ENCODE measurements at places on chromosomes 7 and 10. TPM values are rescaled to one million over a fixed set of nuclear protein-coding genes. Genes with fewer than 3 reads are reported as not detected.

- H3K4me3 ChIP-seq = no peak overlapping the region
- DNase-seq = no peak
- peaks cover 39% of the 10 kb centered on the region for H3K27me3 ChIP-seq
- no peaks in the 10 kb centered on the region for H3K36me3 ChIP-seq
Measured at GRCh38 chr7:26556061-26556881, 264.6 kb downstream of the SNX10 start.

DNA sequence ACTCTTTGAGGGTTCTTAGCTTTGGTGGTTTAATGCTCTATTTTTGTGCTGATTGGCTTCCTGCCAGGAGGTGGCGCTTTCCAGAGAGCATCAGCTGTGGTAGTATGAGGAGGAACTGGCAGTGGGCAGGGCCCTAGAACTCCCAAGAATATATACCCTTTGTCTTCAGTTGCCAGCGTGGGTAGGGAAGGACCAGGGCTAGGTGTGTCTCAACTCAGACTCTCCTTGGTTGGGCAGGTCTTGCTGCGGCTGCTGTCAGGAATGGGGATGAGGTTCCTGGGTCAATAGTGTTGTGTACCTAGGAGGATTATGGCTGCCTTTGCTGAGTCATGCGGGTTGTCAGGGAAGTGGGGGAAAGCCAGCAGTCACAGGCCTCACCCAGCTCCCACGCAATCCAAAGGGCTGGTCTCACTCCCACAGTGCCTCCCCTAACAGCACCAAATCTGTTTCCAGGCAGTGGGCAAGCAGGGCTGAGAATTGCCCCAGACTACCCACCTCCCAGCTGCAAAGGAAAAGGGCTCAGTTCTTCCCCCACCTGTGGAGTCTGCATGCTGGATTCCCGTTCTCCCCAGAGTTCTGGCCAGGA lies 191.5 kb downstream of the PHTF2 start:
- H3K36me3 ChIP-seq = no peaks in the 10 kb centered on the region
- peak; percentile 43 for DNase-seq
- H3K27me3 ChIP-seq = no peaks in the 10 kb centered on the region

DNA sequence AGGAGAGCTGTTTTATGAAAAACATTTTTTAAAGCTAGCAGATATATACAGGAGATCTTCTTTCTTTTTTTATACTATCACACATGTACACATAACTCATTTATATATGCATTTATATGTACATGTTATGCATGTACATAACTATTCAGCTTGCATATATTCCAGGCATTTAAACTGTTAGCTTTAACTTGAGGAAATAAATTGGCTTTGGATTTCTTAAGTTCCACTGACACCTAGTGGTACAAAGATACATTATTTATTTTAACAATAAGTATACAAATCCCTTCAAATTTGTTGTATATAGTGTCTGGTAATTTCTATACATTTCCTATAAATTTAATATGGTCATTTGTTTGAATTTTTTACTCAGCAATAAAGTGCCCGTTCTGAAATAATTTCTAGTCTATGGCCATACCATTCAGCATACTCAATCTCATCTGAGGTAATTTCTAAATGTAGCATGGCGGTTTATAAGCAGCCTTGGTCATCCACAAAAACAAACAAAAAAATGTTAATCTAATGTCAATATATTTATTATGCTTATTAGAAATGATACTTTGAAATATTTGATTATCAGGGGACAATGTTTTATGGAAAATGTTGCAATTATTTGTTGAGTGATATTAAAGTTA lies 11.6 kb downstream of the ZDHHC6 start:
- H3K27me3 ChIP-seq = no peaks in the 10 kb centered on the region
- DNase-seq = peak; percentile 60
- peaks cover 41% of the 10 kb centered on the region for H3K36me3 ChIP-seq
- H3K4me1 ChIP-seq = no peaks in the 10 kb centered on the region
- H3K4me3 ChIP-seq = no peak overlapping the region

DNA sequence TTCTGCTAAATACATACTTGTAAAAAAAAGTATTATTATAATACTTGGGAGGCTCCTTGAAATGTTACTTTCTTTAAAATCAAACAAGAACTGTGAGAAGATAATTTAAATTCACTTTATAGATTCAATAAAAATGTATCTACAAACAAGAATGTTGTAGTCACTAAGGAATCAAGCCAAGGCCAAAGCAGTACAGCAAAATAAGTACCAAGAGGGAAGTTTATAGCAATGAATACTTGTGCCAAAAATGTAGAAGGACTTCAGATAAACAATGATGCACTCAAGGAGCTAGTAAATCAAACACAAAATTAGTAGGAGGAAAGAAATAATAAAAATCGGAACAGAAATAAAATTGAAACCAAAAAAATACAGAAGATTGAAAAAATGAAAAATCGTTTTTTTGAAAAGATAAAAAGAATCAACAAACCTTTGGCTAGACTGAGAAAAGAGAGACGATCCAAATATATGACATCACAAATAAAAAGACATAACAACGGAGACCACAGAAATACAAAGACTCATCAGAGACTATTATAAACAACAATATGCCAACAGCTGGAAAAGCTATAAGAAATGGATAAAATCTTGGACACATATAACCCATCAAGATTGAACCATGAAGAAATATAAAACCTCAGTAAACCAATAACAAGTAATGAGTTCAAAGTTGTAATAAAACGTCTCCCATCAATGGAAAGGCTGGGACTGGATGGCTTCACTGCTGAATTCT lies 286.0 kb upstream of the TMEM229A start:
- no peaks in the 10 kb centered on the region for H3K36me3 ChIP-seq
- H3K27me3 ChIP-seq = no peaks in the 10 kb centered on the region

DNA sequence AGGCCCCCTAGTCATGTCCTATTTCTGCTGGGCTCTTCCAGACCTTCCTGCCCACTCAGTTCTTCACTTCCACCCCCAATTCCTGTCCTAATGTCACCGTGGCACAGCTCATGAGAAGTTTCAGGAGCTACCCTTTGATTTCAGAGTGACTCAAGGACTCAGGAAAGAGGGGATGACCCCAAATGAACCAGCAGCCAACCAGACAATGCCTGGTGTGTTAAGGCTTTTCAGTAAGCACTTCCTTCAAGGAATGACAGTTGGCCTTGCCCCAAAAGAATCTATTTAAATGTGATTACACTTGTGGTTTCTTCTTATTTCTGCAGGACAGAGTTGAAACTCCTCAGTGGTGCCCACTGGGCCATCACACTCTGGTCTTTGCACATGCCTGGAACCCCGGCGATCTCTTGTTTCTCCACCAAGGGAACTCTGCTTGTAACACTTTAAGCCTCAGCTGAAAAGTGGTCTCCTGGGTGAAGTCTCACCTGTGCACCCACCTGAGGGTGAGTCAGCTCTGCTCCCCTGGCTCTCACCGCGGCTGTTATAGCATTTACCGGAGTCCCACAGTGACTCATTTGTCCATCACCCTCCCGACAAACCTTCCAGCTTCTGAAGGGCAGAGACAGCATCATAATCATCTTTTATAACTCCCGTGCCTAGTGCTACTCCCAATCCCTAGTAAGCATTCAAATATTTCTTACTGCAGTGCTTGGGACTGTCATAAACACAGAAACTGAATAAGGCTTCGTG lies 123.0 kb upstream of the SVIL start:
- DNase-seq = peak; percentile 37
- H3K27ac ChIP-seq = no peak overlapping the region
- no peaks in the 10 kb centered on the region for H3K36me3 ChIP-seq
- no peak overlapping the region for H3K4me3 ChIP-seq
- no peaks in the 10 kb centered on the region for H3K4me1 ChIP-seq

GRCh38 chr10:101256387-101256786 lies 27.1 kb upstream of the LBX1 start:
- no peaks in the 10 kb centered on the region for H3K4me1 ChIP-seq
- no peak for DNase-seq
- H3K27ac ChIP-seq = no peak overlapping the region
- peaks cover 6% of the 10 kb centered on the region for H3K27me3 ChIP-seq

GRCh38 chr7:3063016-3063753 lies 19.5 kb upstream of the CARD11 start:
- H3K4me1 ChIP-seq = no peaks in the 10 kb centered on the region
- H3K36me3 ChIP-seq = no peaks in the 10 kb centered on the region
- H3K27ac ChIP-seq = no peak overlapping the region
- no peak for DNase-seq
- H3K4me3 ChIP-seq = no peak overlapping the region

DNA sequence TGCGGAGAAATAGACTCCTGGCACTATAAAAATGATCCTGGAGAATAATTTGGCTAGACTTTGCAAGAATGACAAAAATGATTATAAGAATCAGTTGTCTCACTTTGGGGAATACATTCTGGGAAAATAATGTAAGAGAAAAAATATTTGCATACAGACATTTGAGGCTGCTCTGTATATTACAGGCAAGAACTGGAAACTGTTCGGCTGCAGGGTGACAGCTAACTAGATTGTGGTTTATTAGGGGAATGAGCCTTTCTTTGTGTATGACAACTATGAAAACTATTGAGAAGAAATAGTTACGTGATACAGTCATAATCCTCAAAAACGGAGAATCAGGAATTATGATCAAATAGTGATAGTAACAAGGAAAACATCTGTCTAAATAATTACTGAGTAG lies 8.6 kb downstream of the TRIM56 start:
- H3K36me3 ChIP-seq = no peaks in the 10 kb centered on the region
- no peak for DNase-seq
- H3K27ac ChIP-seq = no peak overlapping the region

GRCh38 chr10:82943142-82943541 lies 1068.1 kb downstream of the NRG3 start:
- H3K4me3 ChIP-seq = no peak overlapping the region
- H3K27ac ChIP-seq = no peak overlapping the region
- no peaks in the 10 kb centered on the region for H3K4me1 ChIP-seq
- no peaks in the 10 kb centered on the region for H3K36me3 ChIP-seq
- no peak for DNase-seq

- no peak overlapping the region for H3K27ac ChIP-seq
- H3K27me3 ChIP-seq = no peaks in the 10 kb centered on the region
- no peak overlapping the region for H3K4me3 ChIP-seq
- no peak for DNase-seq
- no peaks in the 10 kb centered on the region for H3K4me1 ChIP-seq
- H3K36me3 ChIP-seq = no peaks in the 10 kb centered on the region
Measured at GRCh38 chr7:14286036-14286435, 296.6 kb upstream of the ETV1 start.

GRCh38 chr10:77984986-77985385 lies 44.3 kb downstream of the POLR3A start:
- H3K27ac ChIP-seq = no peak overlapping the region
- DNase-seq = no peak
- no peaks in the 10 kb centered on the region for H3K27me3 ChIP-seq
- H3K4me1 ChIP-seq = peaks cover 29% of the 10 kb centered on the region
- no peak overlapping the region for H3K4me3 ChIP-seq

DNA sequence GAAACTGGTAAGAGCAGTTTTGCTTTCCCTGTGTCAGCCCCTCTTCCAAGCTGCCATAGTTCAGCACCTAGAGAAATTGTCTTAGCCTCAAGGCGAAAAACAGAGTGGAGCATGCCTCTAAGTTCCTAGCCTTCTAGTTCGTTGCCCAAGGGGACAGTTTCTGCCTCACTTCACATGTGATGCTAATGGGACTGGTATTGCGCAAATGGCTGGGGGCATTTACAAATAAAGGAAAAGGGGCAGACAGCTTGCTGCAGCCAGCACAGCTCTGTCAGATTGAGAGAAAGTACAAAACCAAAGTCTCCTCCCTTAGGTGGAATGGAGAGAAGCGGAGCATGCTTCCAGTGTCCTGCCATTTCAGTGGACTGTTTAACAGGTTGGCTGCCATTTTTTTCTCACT lies 567.7 kb downstream of the ETV1 start:
- no peaks in the 10 kb centered on the region for H3K27me3 ChIP-seq
- no peaks in the 10 kb centered on the region for H3K36me3 ChIP-seq
- H3K4me3 ChIP-seq = no peak overlapping the region
- DNase-seq = no peak
- H3K4me1 ChIP-seq = no peaks in the 10 kb centered on the region

DNA sequence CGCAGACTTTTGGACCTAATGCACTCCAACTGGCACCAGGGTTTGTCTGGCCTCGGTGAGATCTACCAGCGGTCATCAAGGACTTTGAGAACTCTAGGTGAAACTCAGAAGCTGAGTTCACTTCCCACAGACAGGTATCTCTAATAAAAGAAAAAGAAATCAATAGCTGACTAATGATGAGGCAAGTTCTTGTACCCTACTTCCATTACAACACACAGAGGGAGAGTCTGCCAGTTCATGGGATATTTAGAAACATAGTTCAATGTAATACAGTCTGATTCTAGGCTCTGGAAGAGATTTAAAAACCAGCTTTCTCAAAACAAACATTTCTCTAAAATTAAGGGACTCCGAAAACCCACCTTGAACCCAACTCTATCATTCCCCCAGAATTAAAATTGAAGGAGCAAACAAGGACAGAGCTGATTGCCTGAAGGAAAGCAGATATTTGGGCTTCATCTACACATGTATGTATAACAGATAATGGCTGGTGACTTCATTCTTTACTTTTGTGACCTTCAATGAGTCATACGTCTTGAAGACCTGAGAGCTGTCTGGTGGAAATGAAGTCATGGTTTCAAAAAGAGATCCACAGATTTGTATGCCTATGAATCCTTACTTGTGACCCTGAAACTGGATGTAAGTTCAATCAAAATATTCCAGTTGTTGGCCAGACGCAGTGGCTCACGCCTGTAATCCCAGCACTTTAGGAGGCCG lies 2.7 kb upstream of the PNLIPRP1 start:
- H3K4me1 ChIP-seq = no peaks in the 10 kb centered on the region
- no peak overlapping the region for H3K4me3 ChIP-seq
- no peak overlapping the region for H3K27ac ChIP-seq
- H3K27me3 ChIP-seq = no peaks in the 10 kb centered on the region
- no peaks in the 10 kb centered on the region for H3K36me3 ChIP-seq
- no peak for DNase-seq

DNA sequence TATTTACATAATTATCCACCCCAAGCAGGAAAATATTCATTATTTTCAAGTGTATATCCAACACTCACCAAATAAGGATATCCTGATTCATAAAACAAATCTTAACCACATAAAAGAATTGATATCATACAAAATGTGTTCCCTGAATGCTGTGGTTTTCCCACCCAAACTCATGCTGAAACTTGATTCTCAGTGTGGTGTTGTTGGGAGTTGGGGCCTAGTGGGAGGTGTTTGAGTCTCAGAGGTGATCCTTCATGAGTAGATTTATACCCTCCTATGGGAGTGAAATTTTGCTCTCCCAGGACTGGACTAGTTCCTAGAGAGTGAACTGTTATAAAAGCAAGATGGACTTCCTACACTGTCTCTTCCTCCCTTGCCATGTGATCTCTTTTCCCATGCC lies 1028.3 kb downstream of the SORCS1 start:
- H3K4me3 ChIP-seq = no peak overlapping the region
- H3K27me3 ChIP-seq = no peaks in the 10 kb centered on the region
- H3K4me1 ChIP-seq = peaks cover 9% of the 10 kb centered on the region
- DNase-seq = no peak
- no peaks in the 10 kb centered on the region for H3K36me3 ChIP-seq
- H3K27ac ChIP-seq = no peak overlapping the region

The HTR7 gene
- not detected for total RNA-seq

The CLCN1 gene
- total RNA-seq = not detected

The SLC18A3 gene
- total RNA-seq = 0.28 TPM

The DDIT4 gene
- 20.7 TPM for total RNA-seq

The UCN3 gene
- not detected for total RNA-seq

The ENTPD1 gene
- total RNA-seq = 0.37 TPM

The DOCK4 gene
- 21.0 TPM for total RNA-seq

The LIPJ gene
- not detected for total RNA-seq

The OR2A12 gene
- total RNA-seq = not detected

The RAPGEF5 gene
- 14.9 TPM for total RNA-seq

The EVX1 gene
- not detected for total RNA-seq

The COL17A1 gene
- total RNA-seq = not detected

The SCIN gene
- total RNA-seq = 0.09 TPM

The INHBA gene
- total RNA-seq = 1.7 TPM

The CALHM3 gene
- total RNA-seq = not detected

The CPXM2 gene
- total RNA-seq = not detected
